Activated naive CD4-positive, alpha-beta T cell (primary cell): ENCODE measurements at places on chromosomes 2 and 18.

DNA sequence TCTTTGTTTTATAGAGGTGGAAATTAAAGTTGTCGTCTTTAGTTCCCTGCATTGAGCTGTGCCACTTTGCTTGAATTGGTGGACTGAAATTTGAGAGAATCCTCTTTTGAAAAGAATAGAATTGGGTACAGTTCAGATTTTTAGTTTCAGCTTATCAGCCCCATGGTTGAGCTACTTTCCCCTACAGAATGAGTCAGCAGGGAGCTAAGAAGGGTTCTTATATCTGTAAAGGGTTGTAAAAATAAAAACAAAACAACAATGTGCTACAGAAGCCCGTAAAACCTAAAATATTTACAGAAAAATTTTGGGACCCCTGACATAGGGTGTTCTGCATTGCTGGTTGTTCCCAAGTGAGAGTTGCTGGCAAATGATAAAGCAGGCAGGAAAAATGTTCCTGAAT lies 12.6 kb downstream of the SLC20A1 start:
- DNase-seq, result no peak

- no peak for DNase-seq
Measured at GRCh38 chr2:127201452-127201851, 18.6 kb downstream of the CYP27C1 start.

GRCh38 chr2:201182650-201183364 lies at the start of gene CASP10:
CASP10 (plus strand) TSS chr2:201183141; CDS start chr2:201185778, 2,637 bp downstream.
- DNase-seq, result no peak

- no peak for DNase-seq
Measured at GRCh38 chr2:32752952-32753351, 125.1 kb downstream of the TTC27 start.

- no peak for DNase-seq
Measured at GRCh38 chr2:157684940-157685466, 56.3 kb upstream of the ACVR1C start.
